ENCODE measurements at places on chromosomes 12 and 14.

DNA sequence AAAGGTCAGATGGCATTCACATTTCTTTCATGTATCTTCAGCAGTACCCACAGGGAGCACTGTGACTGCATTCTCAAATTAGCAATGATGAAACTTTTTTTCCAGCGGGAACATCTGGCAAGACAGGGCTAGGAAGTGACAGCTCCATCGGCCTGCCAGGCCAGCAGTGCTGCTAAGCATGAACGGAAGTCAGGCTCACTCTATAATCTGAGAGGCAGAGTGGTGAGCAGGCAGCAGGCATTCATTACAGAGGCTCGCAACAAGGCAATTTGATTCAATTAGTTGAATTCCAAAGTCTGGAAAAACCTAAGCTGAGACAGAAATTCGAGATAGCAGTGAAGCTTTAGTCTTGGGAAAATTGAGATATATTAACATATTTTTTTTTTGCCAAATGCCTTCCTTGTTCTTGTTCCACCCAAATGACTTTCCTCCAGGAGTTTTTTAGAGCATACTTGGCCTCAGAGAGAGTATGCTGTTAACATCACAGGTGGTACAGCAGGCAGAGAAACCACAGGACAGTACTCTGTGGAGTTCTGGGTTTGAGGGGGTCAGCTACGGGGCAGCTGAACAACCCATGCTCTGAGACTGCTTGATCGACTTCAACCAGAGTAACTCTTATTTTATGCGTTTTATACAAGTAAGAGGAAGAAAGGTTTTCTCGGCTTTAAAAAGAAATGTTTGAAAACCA lies 414.9 kb downstream of the APAF1 start:
- DNase-seq = no peak

GRCh38 chr14:30309405-30309804 lies 249.6 kb upstream of the G2E3 start:
- no peak for DNase-seq

GRCh38 chr14:99716850-99717681 lies 33.0 kb downstream of the CYP46A1 start:
- no peak for DNase-seq

DNA sequence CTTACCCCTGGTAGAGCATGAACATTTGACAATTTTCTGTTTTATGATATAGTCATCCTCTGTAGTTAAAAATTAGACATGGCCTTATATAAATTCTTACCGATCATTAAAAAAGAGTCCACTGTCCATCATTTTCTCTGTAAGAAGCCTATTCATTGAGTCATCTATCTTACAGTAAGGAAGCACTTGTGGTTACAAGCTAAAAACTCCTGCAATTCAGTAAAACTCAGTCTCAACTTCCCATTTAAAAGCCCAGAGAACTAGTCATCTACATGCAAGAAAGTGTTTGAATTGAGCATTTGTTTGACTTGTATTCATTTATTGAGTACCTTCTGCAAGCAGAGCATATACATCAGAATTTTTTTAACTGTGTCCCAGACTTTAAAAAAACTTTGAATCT lies 63.3 kb downstream of the GTF2A1 start:
- no peak for DNase-seq

- DNase-seq = no peak
Observed at GRCh38 chr12:96514328-96514727, 25.0 kb downstream of the CFAP54 start.

DNA sequence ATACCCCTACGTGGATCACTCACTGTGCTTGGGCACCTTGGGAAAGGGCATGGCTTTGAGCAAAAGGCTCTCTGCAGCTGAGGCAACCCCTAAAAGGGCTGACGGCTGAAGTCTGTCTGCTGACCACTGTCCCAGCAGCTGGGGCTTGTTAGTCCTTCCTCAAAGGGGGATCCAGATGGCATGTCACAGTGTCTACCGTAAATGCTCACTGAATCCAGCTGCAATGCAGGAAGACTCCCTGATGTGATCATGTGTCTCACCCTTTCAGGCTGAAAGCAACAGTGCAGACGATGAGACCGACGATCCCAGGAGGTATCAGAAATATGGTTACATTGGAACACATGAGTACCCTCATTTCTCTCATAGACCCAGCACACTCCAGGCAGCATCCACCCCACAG lies 12.4 kb downstream of the OAS1 start:
- no peak for DNase-seq

GRCh38 chr14:79638672-79639266 lies 572.5 kb downstream of the DIO2 start:
- no peak for DNase-seq

DNA sequence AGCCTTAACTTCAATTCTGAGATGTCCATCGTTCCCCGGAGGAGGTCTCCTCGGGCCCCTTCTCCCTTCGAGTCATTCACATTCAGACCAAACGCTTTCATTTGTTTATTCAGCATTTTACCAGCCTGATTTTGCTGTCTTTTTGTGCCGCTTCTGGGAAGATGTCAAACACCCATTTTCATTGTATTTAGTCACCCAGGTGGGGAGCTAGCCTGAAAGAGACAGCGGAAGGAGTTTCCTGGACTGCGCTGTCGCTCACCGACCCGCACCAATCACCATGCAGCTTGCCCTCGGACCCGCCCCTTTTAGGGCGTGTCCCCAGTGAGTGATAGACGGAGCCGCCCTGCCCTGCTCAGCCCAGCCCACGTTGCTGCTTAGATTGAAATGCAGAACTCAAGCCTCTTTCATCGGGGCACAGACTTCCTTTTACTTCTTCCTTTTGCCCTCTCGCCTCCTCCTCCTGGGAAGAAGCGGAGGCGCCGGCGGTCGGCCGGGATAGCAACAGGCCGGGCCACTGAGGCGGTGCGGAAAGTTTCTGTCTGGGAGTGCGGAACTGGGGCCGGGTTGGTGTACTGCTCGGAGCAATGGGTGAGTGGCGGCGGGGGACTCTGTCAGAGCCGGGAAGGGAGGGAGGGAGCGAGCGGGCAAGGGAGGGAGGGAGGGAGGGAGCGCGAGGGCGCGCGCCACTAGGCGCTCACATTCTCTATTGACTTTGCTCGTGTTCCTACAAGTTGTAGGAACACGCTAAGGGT lies at the start of gene PAX9:
Gene PAX9, plus strand, starts transcription at position 355 of the 752 bp plus-strand sequence. Its CDS starts 230 bp downstream, at position 585.
- DNase-seq = peak; percentile 97

DNA sequence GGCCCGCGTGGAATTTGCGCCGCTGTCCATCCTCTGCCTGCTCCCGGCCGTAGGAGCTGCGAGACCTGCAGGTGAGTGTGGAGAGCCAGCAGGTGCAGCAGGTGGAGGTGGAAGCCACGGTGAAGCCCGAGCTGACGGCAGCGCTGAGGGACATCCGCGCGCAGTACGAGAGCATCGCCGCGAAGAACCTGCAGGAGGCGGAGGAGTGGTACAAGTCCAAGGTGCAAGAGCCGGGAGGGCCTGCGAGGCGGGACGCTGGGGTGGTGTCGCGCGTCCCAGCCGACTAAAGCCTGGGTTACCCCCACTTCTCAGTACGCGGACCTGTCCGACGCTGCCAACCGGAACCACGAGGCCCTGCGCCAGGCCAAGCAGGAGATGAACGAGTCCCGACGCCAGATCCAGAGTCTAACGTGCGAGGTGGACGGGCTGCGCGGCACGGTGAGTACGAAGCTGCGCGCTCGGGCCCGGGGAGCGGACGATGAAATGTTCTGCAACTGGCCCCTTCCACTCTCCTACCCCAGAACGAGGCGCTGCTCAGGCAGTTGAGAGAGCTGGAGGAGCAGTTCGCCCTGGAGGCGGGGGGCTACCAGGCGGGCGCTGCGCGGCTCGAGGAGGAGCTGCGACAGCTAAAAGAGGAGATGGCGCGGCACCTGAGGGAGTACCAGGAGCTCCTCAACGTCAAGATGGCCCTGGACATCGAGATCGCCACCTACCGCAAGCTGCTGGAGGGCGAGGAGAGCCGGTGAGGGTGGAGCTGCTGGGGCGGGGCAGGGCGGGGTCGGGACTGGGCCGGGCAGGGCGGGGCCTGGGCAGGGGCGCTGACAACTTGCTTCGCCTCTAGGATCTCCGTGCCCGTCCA lies 2.1 kb downstream of the PRPH start:
- DNase-seq = peak; percentile 90

DNA sequence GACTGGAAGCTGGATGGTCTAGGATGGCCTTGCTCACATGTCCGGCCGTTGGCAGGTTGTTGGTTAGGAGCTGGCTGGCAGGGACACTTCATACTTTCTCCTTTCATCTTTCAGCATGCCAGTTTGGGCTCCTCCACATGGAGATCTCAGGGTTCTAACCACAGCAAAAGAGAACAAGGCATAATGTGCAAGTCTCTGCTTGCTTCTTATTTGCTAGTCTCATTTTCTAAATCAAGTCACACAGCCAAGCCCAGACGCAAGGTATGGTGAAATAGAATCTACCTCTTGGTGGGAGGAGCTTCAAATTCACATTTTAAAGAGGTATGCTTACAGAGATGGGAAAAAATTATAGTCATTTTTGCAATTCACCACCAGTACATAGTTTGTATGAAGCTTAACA lies 69.1 kb upstream of the NAP1L1 start:
- no peak for DNase-seq

GRCh38 chr12:6936636-6937480 lies 6.8 kb upstream of the RNU7-1 start:
- DNase-seq = no peak

- DNase-seq = no peak
Observed at GRCh38 chr14:27634056-27634970, 1036.5 kb upstream of the NOVA1 start.

DNA sequence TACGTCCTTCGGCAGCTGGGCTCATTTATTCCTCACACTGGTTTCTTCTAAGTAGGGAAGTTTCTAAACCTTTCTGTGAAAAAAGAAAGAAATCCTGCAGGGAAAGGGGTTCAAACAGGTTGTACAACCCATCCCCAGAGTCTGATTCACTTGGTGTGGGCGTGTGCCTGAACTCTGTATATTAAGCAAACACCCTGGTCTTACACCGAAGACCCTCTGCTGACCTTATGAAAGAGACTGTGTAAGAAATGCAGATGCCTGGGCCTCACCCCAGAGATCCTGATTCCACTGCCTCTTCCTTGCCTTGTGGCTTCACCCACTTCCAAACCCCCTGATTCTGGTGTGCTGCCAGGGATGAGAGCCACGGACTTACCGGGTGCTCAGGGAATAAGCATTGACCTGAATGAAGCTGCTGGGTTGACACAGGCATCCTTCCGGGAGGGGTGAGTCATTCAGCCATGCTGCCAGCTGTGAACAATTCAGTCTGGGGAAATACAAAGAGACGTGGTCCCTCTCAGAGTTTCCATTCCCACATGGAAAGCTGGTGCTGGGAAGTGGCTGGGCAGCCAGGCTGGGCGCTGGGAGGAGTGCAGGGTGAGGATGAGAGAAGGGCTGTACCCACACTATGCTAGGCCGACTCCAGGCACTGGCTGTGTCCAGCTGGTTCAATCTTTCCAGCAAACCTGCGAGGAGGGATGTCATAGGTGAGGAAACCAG lies 26.5 kb upstream of the ACTN1 start:
- DNase-seq = peak; percentile 87
